ENCODE measurements at places on chromosomes 6 and 20. TPM values are rescaled to one million over a fixed set of nuclear protein-coding genes. Genes with fewer than 3 reads are reported as not detected.

Gene SLC4A11
- total RNA-seq: not detected

Gene GJA10
- not detected for total RNA-seq

Gene AFDN
- total RNA-seq: 194 TPM

Gene TNF
- total RNA-seq: 0.23 TPM

Gene DOP1A
- total RNA-seq: 82.6 TPM

Gene SSTR4
- total RNA-seq: 2.1 TPM

Gene TENT5A
- total RNA-seq: 13.1 TPM

Gene GMEB2
- total RNA-seq: 7.8 TPM

Gene LY6G6F
- not detected for total RNA-seq

Gene KIF25
- not detected for total RNA-seq

Gene SLC22A7
- total RNA-seq: 0.23 TPM

Gene BANF2
- not detected for total RNA-seq

Gene KIAA0408
- 105 TPM for total RNA-seq

Gene DDRGK1
- total RNA-seq: 33.0 TPM

Gene CD2AP
- total RNA-seq: 23.5 TPM

Gene EMILIN3
- total RNA-seq: 3.5 TPM

Gene OR2H2
- not detected for total RNA-seq
